Dermis microvascular lymphatic vessel endothelial cell (primary cell): ENCODE measurements at places on chromosomes 2 and 18.

GRCh38 chr2:200258881-200259576 lies 47.5 kb upstream of the SPATS2L start:
- no peak for DNase-seq

DNA sequence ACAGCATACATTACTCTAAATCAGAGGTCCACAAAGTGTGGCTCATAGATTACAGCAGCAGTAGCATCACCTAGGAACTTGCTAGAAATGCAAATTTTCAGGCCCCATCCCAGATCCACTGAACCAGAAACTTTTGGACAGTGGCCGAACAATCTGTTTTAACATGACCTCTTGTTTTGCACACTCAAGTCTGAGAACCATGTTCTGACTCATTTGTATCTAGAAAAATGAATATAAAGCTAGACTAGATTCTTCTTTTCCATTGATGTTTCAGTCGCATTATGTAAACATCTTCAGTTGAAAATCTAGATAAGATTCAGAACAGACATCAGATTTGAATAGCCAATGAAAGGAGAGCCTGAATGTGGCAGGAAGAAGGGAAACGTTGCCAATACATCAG lies 608.8 kb downstream of the LRP1B start:
- no peak for DNase-seq

DNA sequence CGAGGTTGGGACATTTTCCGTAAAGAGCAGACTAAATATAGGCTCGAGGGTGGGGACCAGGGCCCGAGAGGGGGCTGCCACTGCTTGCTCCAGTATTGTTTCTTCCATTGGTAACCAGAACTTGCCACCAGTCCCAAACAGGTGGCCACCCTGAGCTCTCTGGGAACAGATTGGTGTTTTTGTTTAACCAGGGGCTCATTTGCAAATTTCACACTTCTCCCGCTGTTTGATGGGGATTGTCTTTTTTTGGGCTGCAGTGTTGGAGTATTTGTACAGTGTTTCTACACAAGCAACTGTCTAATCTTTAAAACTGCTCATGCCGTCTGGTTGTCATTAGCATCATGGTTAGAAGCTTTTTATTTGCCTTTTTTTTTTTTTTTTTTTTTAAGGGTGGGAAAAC lies 8.5 kb downstream of the AGAP1 start:
- DNase-seq = no peak

DNA sequence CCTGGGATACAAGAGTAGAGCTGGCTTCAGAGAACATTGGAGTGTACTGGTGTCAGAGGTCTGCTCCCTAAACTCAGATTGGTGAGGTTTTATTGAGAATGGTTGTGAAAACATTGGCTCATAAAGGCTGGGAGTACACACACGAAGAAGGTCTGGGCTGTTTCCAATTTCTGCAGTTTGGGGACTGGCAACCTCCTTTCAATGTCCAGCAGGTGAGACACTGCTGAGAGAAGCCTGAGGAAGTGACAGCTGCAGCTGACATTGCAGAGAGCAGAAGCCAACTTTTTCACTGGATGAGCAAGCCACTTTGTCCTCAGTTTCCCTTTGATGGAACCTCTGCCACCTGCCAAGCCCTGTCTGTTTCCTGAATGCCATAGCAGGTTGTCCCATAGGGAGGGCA lies 346.6 kb upstream of the SPRED2 start:
- DNase-seq = no peak

GRCh38 chr2:102176172-102176571 lies 10.7 kb upstream of the IL1RL2 start:
- DNase-seq = no peak
